ENCODE measurements at places on chromosomes 3 and 15.

DNA sequence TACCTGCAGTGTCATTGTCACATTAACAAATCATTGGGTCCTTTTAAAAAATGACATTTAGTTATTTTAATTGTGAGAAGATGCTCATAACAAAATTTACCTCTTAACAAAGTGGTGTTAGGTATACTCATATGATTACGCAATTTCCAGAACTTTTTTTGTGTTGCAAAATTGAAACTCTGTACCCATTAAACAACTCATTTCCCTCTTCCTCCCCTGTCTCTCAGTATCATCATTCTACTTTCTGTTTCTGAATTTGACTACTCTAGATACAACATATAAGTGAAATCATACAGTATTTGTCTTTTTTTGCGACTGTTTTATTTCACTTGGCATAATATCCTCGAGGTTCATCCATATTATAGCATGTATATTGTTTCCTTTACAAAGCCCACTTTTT, 58.7 kb upstream of the CHST2 start:
- H3K4me3 ChIP-seq: no peak overlapping the region
- H3K4me1 ChIP-seq: no peaks in the 10 kb centered on the region
- no peaks in the 10 kb centered on the region for H3K27me3 ChIP-seq
- H3K27ac ChIP-seq: no peak overlapping the region
- no peak for DNase-seq

- no peak for DNase-seq
- no peak overlapping the region for H3K27ac ChIP-seq
- H3K36me3 ChIP-seq: no peaks in the 10 kb centered on the region
- H3K4me1 ChIP-seq: no peaks in the 10 kb centered on the region
- no peak overlapping the region for H3K4me3 ChIP-seq
Measured at GRCh38 chr3:161426758-161427157, 55.4 kb upstream of the SPTSSB start.

GRCh38 chr3:140145528-140145927, 210.5 kb downstream of the CLSTN2 start:
- H3K27ac ChIP-seq: no peak overlapping the region
- H3K27me3 ChIP-seq: no peaks in the 10 kb centered on the region
- no peak for DNase-seq
- H3K4me3 ChIP-seq: no peak overlapping the region
- H3K36me3 ChIP-seq: no peaks in the 10 kb centered on the region
- no peaks in the 10 kb centered on the region for H3K4me1 ChIP-seq

DNA sequence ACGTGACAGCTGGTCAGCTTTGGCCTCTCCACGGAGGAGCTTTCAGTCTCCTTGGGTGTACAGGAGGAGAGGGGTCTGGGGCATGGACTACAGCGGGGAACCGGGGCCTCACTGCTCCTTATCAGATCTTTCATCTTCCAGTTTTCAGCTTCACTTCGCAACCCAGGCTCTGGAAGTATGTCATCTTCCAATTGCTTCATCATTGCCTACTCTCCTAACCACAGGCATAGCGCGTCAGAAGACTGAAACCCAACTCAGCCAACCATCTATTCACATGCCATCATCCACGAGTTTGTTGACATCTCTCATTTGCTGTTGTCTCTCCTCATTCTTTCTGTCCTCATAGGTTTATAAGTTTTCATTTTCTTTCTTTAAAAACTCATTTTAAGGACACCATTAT, 119.5 kb downstream of the MYLK start:
- DNase-seq: no peak
- H3K27me3 ChIP-seq: no peaks in the 10 kb centered on the region
- H3K36me3 ChIP-seq: no peaks in the 10 kb centered on the region
- peaks cover 43% of the 10 kb centered on the region for H3K4me1 ChIP-seq
- no peak overlapping the region for H3K4me3 ChIP-seq
- peak overlapping the region; percentile 91 for H3K27ac ChIP-seq

GRCh38 chr3:183779896-183780465, 45.4 kb downstream of the MAP6D1 start:
- H3K36me3 ChIP-seq: peaks cover 77% of the 10 kb centered on the region
- H3K4me1 ChIP-seq: no peaks in the 10 kb centered on the region
- no peak for DNase-seq
- H3K4me3 ChIP-seq: no peak overlapping the region
- no peak overlapping the region for H3K27ac ChIP-seq
- no peaks in the 10 kb centered on the region for H3K27me3 ChIP-seq

DNA sequence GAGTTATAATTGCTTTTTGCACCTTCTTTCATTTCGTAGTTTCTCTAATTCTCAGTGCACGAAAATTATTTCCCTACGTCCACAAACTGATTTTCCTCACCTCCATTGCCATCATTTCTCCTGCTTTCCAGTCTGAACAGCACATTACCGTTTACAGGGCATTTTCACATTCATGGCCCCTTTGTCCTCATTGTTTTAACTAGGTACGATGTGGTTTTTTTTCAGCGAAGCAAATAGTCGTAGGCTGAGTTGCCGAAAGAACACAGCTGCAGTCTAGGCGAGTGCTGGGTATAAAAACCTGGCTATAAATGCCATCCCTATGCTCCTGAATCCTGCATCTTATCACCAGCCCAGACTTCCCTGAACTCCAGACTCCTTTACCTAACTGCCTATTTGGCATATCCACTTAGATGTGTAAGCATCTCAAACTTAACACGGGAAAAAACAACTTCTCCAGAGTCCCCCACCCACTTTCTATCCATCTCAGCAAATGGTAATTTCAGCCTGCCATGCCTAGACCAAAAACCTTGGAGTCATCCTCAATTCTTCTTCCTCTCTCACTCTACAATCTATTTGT, 691 bp upstream of the FSIP1 start:
- peak overlapping the region; percentile 61 for H3K27ac ChIP-seq
- H3K27me3 ChIP-seq: no peaks in the 10 kb centered on the region
- no peaks in the 10 kb centered on the region for H3K36me3 ChIP-seq
- peaks cover 8% of the 10 kb centered on the region for H3K4me1 ChIP-seq

- DNase-seq: no peak
- no peaks in the 10 kb centered on the region for H3K4me1 ChIP-seq
- no peaks in the 10 kb centered on the region for H3K36me3 ChIP-seq
- H3K27me3 ChIP-seq: no peaks in the 10 kb centered on the region
- H3K4me3 ChIP-seq: no peak overlapping the region
Measured at GRCh38 chr3:184289426-184289938, 9.6 kb upstream of the PSMD2 start.

GRCh38 chr3:122714273-122714672, 33.6 kb downstream of the PARP14 start:
- H3K4me3 ChIP-seq: no peak overlapping the region
- no peak for DNase-seq
- no peak overlapping the region for H3K27ac ChIP-seq
- H3K27me3 ChIP-seq: no peaks in the 10 kb centered on the region
- H3K36me3 ChIP-seq: peaks cover 63% of the 10 kb centered on the region

DNA sequence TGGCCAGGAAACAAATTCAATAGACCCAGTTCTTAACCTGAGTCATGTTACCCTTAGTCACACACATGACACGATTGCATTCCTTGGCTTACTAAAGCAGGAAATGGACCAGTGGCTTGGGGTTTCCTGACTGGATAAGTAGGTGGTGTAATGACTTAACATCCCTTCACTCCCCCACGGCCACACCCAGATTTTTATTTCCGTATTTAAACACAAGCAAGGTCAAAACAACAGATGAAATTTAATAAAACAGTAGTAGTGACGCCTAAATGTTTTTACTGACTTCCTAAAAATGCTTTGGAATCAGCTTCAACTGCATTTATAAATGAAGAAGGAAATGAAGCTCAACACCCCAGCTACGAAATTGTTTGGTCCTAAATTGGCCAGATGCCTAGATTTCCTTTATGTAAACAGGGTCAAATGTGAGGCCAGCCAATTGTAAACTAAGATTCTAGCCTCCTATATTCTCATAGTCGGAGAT, 324.3 kb downstream of the CHST2 start:
- H3K4me1 ChIP-seq: peaks cover 7% of the 10 kb centered on the region
- no peak overlapping the region for H3K27ac ChIP-seq
- peak; percentile 87 for DNase-seq
- no peak overlapping the region for H3K4me3 ChIP-seq
- no peaks in the 10 kb centered on the region for H3K36me3 ChIP-seq
- H3K27me3 ChIP-seq: no peaks in the 10 kb centered on the region

- no peak for DNase-seq
- H3K36me3 ChIP-seq: no peaks in the 10 kb centered on the region
- H3K27me3 ChIP-seq: no peaks in the 10 kb centered on the region
- H3K4me1 ChIP-seq: no peaks in the 10 kb centered on the region
- H3K4me3 ChIP-seq: no peak overlapping the region
Measured at GRCh38 chr3:156978481-156978961, 152.4 kb downstream of the LEKR1 start.

DNA sequence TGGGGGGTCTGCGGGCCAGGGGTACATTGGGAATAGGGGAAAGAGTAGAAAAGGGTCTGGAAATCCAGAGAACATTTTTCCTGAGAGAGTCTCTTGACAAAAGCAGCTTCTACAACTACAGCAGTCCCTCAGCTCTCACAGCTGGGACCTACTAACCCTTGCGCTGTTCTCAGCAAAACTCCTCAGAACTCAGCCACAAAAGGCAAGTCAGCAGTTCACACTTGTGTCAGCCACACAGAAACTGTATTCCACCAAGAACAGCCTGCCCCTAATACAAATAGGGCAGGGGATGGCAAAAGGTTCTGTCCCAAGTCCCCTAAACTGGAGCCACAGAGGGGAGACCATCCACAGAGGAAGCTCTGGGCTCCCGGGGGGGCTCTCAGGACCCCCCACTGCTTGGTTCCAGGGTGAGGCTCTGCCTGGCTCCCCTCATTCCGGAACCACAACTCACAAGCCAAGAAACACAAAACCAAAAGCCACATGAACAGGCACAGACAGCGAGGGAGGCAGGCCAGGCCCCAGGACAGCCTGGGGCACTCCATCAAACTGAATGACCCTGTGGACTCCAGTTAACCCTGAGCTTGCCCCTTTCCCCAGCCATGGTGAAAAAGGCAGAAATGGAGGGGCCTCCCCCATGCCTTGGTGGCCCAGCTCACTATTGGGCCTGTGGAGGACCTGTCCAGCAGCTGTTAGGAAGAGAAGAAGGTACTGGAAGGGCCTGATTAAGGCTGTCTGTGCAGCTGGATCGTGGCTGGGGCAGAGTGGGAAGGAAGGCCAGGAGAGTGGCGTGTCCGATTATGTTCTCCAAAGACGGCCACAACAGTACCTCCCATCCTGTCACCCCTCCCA, 162.0 kb downstream of the CHSY1 start:
- no peak for DNase-seq
- H3K27ac ChIP-seq: peak overlapping the region; percentile 16
- no peaks in the 10 kb centered on the region for H3K27me3 ChIP-seq
- peaks cover 10% of the 10 kb centered on the region for H3K4me1 ChIP-seq
- H3K36me3 ChIP-seq: no peaks in the 10 kb centered on the region

- H3K27ac ChIP-seq: no peak within 1 kb of the TSS
- no peaks in the 10 kb centered on the region for H3K27me3 ChIP-seq
- no peak within 1 kb of the TSS for H3K4me3 ChIP-seq
- no peak for DNase-seq
- no peaks in the 10 kb centered on the region for H3K36me3 ChIP-seq
Measured at GRCh38 chr3:57199895-57200297, at the start of gene HESX1. Gene HESX1, minus strand, starts transcription at chr3:57199978. Its CDS starts 60 bp downstream, at chr3:57199918.

DNA sequence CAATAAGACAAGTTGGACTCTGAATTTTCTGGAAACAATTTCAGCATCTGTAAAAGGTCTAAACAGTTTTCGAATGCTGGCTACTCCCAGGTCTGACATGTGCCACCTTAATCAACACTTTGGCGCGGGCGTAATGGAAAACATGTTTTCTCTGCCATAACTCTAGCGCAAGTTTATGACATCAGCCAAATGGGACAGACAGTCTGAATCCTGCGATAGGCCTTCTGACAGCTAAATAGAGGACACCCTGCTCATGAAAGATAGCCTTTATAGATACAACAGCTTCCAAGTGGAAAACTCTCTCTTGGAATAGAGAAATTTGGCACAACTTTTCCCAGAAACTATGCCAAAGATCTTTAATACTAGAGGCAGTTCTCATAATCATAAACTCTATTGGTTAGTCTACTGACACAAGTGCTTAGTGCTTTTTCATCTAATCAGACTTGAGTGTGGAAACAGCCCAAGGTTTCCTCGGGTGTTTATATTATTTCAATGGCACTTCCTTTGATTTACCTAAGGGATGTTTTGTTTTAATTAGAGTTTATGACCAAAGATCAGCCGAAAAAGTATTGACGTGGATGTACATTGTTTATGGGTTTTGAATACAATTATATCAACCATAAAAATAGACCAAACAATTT, 120.1 kb upstream of the DPH6 start:
- H3K27me3 ChIP-seq: no peaks in the 10 kb centered on the region
- no peaks in the 10 kb centered on the region for H3K36me3 ChIP-seq
- peaks cover 19% of the 10 kb centered on the region for H3K4me1 ChIP-seq
- H3K27ac ChIP-seq: peak overlapping the region; percentile 64
- H3K4me3 ChIP-seq: no peak overlapping the region

DNA sequence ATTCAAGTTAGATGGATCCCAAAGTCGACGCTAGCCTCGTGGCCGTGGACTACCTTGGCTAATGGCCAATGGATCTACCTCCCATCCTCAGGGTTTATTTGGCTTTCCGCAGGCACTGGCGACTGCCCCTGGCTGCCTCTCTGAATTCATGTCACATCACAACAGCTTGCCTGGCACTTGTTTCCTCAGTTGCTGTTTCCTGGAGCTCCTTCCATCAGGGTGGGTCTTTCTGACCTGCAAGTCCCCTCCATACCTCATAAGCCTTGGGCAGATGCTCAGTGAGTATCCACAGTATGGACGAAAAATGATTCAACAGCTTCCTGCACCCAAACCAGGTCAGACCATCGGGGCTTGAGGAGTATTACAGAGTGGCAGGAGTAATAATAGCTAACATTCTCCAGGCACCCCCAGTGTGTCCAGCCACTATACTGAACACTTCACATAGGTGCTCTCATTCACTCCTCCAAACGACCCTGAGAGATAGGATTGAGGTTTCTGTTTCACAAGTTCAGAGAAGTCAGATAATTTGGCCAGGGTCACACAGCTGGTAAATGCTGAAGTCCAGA, 311.5 kb downstream of the TLE3 start:
- H3K4me1 ChIP-seq: no peaks in the 10 kb centered on the region
- no peaks in the 10 kb centered on the region for H3K27me3 ChIP-seq
- H3K27ac ChIP-seq: no peak overlapping the region
- H3K4me3 ChIP-seq: no peak overlapping the region

Data from ascending aorta (tissue), 2 donors.